ENCODE measurements at places on chromosomes 12 and 14.

GRCh38 chr12:114185036-114185435, 218.9 kb upstream of the RBM19 start:
- no peak for DNase-seq

GRCh38 chr14:93153121-93153520, 31.6 kb downstream of the MOAP1 start:
- no peak for DNase-seq

DNA sequence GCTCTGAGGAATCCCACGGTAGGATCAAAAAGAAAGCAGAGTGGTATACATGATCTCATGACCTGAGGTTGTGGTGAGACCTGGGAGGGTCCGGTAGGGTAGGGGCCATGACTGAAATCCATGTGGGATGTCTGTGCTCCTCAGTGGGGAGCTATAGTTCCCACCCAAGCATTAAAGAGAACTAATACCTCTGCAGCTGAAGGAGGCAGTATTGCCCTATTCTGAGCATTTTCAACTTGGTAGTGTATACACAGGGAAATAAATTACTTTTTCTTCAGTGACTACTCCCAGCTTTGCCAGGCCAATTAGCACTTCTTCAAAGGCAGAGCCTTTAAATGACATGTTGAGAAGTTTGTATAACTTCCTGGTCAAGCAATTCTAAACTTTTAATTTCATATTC, 613.8 kb downstream of the KCNH5 start:
- DNase-seq: no peak

DNA sequence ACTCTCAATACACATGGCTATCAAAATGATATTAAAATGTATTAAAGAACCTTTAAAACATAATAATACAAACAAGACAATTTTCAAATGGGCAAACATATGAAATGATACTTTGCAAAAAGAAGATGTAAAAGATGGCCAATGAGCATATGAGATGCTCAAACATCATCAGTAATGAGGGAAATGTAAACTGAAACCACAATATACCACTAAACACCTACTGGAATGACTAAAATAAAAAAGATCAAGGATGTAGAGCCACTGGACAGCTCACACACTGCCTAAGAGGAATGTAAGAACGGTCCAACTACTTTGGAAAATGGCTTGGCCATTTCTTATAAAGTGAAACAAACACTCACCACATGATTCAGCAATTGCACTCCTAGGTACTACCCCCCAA, 97.2 kb upstream of the BBS10 start:
- no peak for DNase-seq

DNA sequence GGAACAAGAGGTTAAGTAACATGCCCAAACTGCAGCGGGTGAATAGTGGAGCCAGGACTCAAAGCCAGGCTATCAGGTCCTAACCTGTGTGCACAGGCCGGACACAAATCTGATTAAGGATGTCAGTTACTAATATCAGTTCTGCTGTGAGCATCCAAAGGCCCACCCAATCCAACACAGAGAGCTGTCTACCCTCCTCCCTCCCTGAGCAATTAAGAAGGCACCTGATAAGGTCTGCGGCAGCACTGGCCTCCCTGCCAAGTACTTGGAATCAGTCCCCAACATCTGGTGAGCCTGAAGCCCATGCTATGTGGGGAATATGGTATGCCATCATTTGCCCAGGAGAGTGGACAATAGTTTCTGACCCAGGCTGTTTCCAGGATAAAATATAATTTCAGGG, 3.9 kb downstream of the HEBP1 start:
- DNase-seq: no peak

GRCh38 chr12:96359328-96359727, 40.9 kb downstream of the CDK17 start:
- DNase-seq: no peak

GRCh38 chr12:10501030-10501429, 4.7 kb upstream of the EIF2S3B start:
- peak; percentile 37 for DNase-seq

DNA sequence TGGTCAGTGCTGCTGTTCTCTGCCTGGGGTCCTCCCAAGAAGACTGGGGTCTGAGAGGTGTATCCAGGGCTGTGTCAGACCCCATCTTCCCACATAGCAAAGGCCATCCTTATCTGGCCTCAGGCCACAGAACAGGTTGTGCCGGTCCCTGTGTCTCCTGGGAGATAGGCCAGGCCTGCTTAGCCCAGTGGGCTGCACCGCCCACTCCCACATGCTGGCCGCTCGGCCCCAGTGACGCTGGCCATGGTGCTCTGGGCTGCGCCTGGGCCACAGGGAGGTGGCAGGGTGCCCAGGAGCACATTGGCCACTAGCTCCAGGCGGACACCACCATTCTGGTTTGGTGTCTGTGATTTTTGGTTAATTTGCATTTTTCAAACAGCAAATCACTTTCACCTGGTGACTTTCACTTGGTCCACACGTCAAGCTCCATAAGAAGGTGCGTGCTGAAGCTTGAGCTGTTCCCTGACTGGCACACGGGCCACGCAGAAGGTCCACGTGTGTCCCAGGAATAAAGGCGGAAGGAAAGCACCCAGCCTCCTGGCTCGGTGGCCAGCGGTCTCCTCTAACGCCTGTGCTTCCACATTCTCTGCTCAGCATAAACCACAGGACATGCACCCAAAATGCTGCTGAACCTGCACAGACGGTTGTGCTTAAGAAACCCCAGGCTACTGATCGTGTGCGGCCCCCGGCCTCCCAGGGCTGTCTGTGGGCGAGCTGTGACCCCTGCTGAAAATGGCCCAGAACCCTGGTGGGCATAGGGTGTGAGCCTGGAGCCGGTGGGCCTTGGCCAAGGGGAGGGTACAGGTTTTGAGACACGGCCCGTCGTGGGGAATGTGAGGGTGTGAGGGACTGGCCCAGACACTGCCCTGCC, 4.6 kb downstream of the FBRSL1 start:
- no peak for DNase-seq

DNA sequence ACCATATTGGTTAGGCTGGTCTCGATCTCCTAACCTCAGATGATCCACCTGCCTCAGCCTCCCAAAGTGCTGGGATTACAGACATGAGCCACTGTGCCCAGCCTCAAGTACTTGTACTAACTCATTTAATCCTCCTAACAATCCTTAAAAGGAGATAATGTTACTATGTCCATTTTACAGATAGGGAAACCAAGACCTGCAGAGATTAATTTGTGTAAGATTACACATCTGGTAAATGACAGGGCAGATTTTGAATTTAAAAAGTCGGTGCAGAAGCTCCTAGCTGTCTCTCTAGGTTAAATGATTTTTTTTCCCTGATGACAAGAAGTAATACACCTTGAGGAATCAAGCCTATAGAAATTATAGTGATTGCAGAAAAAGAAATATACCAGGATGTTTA, 13.7 kb upstream of the HECTD1 start:
- no peak for DNase-seq

- no peak for DNase-seq
Observed at GRCh38 chr12:7021956-7022355, 3.7 kb upstream of the LPCAT3 start.

DNA sequence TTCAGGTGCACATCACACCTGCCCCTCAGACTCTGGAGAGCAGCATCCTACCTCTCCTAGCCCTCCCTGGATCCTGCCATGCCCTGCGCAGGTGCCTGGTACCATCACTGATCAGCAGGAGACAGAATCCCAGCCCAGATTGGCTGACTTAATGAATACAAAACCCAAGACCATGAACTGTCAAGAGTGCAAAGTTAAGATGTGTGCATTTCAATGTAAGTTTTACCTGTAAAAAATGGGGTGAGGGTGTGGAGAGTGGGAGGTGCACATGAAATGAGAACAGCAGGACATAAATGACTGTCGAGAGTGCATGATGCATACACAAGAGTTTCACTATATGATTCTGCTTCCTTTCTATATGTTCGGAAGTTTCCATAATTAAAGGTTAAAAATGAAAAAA, 57.9 kb upstream of the GPR68 start:
- no peak for DNase-seq

DNA sequence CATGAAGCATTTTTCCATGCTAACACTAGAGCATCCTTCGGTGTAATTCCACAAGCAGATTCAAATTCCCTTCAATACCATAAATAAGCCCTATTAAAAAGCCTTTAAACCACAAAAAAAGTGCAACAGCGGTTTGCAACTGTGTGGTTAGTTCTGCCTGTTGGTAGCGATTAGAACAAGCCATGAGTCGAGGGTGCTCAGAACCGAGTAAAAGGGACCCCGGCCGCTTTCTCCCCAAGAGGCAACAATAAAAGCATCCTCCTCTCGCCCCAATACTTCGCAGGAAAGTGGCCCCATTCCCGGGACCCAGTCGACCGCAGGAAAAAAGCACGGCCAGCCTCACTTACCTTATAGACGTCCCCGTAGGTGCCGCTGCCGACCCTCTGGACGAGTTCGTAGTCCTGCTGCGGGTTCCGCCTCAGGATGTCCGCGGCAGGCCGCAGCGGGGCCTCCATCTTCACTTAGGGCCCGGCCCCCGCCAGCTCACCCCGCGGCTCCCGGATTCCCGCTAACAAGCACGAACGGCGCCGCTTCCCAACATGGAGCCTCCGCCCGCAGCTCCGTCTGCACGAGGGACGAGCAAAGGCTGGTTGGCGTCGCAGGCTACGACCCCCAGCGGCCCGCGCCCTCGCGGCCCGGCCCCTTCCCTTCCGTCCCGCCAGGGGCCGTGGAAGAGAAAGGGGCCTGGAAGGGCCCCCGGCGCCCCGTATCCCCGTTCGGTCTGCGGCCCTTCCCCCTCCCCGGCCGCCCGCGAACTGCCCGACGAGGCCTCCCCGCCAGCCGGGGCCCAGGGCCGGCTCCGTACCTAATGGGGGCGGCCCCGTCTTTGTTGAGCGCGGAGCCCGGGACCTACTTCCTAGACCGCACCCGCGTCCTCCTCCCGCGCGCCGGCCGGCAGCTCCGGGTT, 521 bp downstream of the MAP4K5 start:
- peak; percentile 44 for DNase-seq

GRCh38 chr14:63800083-63800482, 52.7 kb upstream of the SYNE2 start:
- DNase-seq: no peak

DNA sequence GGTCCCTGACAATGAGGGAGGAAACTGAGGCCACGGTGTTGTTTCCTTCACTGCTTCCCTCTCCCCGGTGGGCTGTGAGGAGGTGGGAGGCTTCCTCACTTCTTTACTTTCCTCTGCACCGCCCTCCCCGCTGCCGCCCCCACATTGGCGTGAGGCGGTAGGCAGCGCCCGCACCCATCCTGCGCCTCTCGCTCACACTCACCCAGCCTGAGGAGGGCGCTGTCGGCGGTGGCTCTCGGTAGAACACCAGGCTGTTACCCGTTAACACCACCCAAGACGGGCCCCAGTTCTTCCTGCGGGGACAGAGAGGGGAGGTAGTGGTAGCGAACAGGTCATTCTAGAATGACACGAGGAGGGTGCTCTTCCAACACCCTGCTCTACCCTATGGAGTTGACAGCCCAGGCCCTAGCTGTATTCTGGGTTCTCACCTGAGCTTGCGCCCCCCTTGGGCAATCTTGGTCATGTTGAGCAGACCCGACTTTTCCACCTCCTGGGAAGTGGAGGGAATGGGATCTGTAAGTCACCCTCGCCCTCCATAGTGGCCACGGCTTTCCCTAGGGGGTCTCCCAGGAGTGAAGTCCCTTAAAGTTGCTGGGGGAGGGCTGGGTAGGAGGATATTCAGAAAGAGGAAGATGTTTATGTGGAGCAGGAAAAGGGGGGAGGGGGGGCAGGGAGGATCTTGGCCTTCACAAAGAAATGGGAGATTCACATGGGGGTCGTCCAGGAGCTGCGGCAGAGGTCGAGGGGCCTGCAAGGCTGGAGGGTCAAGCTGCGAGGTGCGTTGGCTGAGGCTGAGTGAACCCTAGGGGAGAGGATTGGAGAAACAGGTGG, 3.3 kb downstream of the ARHGAP9 start:
- DNase-seq: no peak

DNA sequence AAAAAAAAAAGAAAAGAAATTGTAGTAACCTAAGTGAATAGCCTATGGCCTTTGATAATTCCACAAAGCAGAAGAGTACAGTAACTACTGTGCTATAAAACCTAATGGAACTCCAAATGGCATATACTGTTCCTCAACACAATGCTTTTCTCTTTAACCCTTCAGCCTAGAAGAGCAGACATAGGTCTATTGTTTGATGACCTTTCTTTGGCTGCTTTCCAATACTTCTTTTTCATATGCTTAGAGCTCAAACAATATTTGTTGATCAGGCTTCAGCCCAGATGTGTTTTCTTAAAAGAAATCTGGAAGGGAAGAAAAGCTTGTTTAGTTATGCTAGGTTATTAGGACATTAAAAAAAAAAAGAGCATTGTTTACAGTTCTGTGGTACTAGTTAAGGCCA, 116.4 kb downstream of the NTN4 start:
- DNase-seq: no peak

- DNase-seq: no peak
Observed at GRCh38 chr12:109682708-109683060, 30.9 kb upstream of the FAM222A start.

DNA sequence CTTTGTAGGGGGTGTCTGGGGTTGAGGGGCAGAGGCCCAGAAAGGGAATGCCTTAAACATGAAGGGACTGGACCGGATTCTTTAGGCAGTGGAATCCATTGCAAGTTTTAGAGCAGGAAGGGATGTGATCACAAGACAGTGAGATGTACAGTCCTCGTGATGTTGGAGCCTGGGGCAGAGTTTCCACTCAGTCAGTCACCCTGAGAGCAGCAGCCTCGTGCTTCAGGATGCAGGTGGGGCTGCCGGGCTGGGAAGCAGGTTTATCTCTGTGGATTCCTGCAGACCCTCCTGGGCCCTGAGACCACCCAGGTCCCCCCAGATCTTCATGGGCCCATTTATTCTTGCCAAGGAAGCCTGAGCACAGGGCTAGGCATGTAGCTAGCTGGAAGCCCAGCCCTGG, 38.5 kb downstream of the RIN3 start:
- DNase-seq: no peak

- DNase-seq: no peak
Observed at GRCh38 chr12:53302903-53303302, 3.4 kb downstream of the MYG1 start.

DNA sequence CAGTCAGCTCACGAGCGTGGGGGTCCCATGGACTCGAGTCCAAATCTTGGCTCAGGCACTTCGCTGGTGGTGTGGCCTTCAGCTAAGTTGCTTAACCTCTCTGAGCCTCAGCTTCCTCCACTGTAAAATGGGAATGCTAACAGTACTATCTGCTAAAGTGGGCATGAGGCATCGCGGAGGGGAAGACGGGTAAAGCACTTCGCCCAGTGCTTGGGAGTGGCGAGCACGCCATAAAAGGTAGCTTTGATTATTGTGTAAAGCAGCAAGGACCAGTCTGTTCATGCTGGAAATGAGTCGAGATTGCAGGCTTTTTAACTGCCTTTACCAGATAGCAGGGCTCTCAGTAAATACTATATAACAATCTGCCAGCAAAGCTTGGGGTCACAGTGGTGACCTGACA, 24.5 kb downstream of the HRK start:
- DNase-seq: no peak

GRCh38 chr12:130948751-130949150, 5.0 kb upstream of the ADGRD1 start:
- DNase-seq: no peak

GRCh38 chr14:65425885-65426284, 13.4 kb downstream of the FUT8 start:
- no peak for DNase-seq

DNA sequence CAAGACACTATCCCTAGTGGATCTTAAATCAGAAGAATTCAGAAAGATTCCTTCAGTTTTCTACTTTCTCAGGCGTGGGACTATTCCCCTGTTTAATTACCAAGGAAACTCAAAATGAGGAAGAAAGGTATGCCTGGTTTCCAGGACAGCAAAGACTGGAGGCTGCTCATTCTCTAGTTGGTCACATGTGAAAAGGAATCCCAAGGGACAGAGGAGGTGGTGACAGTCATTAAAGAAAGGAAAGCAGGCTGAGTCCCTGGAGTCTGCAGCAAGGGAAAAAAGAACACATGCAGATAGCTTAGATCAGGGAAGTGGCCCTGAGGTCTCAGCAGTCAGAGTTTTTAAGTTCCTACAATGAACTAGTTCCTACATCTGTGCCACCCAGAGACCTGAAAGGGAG, 165.4 kb upstream of the CCDC198 start:
- DNase-seq: no peak

All from LHCN-M2 (cell line).